SK-N-DZ (cell line): ENCODE measurements at places on chromosomes 11 and 22.

GRCh38 chr11:85843929-85844328, 11.3 kb upstream of the CCDC83 start:
- DNase-seq = no peak

DNA sequence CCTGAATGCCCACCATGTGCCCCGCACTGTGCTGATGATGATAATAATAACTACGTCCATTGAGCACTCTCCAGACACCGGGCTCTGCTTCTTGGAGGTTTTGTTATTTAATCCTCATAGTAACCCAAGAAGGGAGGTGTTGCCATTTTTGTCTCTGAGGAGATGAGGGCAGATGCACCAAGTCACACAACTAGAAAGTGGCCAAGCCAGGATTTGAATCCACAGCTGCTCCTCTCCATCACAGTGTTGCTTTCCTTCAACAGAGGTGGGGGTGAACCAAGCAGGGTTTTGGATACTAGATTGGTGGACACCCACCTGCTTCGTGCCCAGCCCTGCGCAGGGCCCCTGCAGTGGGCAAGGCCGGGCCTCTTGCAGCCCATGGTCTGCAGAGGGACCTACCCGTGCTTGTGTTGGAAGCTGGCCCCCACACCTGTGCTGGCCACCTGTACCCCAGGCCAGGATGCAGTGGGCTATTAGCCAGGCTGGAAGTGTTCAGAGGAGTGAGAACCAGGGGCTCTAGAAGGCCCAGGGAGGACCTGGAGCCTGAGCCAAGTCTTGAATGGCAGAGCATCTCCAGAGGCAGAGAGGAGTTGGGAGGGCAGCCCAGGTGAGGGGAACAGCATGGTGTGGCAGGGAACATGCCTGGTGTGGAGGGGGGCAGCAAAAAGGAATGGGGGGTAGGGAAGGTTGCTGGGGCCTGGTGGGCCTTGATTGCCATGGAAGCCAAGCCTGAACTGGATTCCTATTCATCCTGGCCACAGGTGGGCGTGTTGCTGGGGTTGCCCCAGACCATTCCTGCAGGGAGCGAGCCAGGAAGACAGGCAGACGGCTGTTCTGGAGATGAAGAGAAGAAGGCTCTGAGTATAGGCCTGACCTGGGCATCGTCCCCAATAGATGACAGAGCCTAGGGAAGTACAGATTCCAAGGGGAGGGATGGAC, 2.7 kb upstream of the DPP3 start:
- no peak for DNase-seq

GRCh38 chr11:65468874-65469333, 29.9 kb upstream of the MALAT1 start:
- no peak for DNase-seq

GRCh38 chr11:10990160-10990559, 132.3 kb upstream of the ZBED5 start:
- DNase-seq = no peak

GRCh38 chr22:44818727-44819126, 66.4 kb downstream of the ARHGAP8 start:
- DNase-seq = no peak

DNA sequence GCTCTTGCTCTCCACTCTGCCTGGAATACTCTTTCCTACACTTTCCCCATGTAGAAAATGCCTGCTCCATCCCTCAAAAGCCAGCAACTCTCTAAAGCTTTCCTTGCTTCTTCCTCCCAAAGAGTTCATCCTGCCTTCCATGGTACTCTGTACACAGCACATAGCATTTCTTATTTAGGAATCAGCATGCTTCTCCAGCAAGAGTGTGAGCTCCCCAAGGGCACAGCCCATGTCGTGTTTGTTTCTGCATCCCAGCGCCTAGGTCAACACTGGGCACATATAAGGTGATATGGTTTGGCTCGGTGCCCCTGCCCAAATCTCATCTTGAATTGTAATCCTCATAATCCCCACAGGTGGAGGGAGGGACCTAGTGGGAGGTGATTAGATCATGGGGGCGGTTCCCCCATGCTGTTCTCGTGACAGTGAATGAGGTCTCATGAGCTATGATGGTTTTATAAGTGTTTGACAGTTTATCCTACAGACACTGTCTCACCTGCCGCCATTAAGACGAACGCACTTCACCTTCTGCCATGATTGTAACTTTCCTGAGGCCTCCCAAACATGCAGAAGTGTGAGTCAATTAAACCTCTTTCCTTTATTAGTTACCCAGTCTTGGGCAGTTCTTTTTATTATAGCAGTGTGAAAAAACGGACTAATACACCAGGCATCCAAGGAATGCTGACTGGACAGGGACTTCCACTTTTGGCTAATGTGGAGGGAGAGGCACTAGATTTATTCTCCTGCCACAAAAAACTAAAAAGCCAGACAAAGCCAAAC, 8.2 kb downstream of the VPS37C start:
- no peak for DNase-seq

GRCh38 chr22:47793304-47794101, 1031.1 kb downstream of the TBC1D22A start:
- DNase-seq = no peak

DNA sequence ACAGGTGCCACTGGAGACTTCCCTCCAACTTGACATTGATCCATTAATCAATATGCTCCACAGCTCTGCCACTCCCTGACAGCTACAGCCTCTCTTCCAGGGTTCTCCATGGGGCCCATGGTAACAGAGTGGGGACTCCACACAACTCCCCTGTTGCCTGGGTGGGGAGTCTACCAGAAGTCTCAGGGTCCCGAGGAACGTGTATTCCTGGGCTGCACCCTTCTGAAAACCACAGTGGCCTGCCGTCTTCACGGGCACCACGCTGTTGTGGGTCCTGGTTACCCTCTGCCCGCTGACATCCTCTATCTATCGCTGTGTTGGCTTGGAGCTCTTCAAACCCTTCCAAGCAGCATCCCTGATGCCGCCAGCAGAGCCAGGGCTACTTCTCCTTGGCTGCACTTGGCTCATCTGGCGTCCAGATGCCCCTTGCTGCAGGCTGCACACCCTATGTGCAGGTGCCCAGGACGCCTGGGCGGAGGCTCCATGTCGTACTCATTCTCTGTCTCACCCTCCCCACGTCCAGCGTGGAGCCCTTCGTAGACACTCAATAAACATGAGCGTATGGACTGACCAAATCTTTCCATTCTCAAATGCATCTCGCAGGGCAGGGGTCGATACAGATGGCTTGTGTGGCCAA, 1341.8 kb downstream of the TBC1D22A start:
- DNase-seq = no peak

DNA sequence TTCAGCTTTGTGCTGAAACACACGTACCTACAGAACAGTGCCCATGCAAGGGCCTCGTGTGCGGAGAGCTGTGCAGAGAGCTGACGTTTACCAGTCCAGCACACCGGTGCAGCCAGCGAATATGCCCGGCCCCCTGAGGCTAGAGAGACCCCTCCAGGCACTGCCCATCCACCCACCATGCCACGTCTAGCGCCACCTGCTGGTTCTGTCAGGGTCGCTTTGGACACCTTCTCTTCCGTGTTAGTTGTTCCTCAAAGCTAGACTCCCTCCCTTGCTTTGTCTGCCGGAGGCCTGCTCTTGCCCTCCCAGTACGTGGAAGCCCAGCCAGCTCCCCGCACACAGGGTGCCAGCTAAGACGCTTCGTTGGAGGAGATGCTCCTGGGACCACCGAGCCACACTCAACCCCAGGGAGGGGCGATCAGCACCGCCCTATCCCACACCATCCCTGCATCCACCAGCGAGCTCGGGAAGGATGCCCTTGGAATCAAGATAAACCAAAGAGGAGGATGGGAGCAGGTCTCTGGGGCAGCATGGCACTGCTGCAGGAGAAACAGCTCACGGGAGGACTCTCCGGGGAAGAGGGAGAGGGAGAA, 43.4 kb downstream of the CPT1A start:
- peak; percentile 38 for DNase-seq

- DNase-seq = no peak
Measured at GRCh38 chr11:2882396-2883110, 3.0 kb downstream of the CDKN1C start.

DNA sequence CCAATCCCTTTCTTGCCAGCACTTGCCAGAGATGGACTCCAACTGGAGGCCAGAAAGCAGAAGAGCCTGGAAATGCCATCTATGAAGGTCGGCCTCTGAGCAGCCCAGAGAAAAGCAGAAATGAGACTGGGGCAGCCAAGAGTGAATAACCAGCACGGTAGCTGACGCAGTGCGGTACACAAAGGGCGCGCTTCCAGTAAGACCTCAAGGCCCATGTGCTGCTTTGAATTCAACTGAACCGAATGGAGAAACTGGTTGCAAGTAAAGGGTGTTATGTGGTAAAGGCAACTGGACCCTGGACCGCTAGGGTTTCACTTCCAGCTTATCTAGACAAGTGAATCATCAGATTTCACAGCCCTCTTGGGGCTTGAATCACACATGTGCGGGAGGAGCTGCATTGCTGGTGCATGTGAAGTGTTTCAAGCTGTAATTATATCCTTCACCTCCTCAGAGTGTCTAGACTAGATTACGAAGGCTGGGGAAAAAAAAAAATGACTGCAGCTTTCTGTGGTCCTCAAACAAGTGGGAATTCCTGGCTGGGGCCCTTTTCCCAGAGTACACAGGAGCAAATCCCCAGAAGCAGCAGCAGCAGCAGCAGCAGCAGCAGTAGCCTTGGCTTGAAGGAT, 128.9 kb downstream of the CCDC34 start:
- DNase-seq = peak; percentile 51

- no peak for DNase-seq
Measured at GRCh38 chr22:36611241-36611976, 82.4 kb upstream of the EIF3D start.

GRCh38 chr11:116424615-116425261, 348.0 kb downstream of the BUD13 start:
- DNase-seq = no peak

GRCh38 chr11:79113054-79113690, 327.7 kb downstream of the TENM4 start:
- no peak for DNase-seq

- DNase-seq = no peak
Measured at GRCh38 chr11:134024420-134025081, 44.3 kb upstream of the JAM3 start.

GRCh38 chr11:104098132-104098531, 61.7 kb downstream of the DDI1 start:
- no peak for DNase-seq

DNA sequence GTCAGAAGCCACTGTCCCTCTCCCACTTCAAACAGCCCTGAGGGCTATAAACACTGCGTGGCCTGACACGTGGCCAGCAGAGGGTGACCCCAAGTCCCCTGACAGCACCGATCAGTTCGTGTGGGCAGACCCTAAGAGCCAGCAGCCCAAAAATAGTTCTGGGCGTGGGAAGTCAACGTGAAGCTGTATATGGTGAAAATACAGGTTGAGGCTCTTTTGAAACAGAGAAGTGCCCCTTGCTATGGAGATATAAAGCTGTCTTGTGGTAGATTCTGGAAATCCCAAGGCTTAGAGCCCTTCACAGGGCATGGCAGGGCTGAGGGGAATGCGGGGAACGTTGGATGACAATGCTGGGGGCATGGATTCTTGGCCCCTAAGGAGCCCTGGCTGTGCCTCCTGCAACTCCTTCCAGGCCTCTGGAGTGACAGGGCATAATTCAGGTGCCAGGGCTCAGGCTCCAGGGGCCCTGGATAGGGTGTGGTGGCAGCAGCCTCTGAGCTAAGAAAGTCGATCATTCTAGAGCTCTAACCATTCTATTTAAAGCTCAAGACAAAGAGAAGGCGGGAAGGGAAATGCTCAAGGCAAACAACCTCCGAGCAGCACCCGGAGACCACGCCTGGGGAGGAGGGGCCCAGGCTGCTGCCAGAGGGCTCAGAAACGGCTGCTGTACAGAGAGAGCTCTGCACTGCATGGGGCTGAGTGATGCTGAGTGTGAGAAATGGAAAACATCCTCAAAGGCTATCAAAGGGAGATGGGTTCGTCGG, 60.4 kb upstream of the CD5 start:
- peak; percentile 21 for DNase-seq

GRCh38 chr11:117835576-117835975, 11.0 kb upstream of the FXYD2 start:
- no peak for DNase-seq

GRCh38 chr22:19862619-19863246, 8.1 kb upstream of the GNB1L start:
- no peak for DNase-seq

- peak; percentile 73 for DNase-seq
Measured at GRCh38 chr11:94602430-94603372, 35.5 kb downstream of the PIWIL4 start.

- no peak for DNase-seq
Measured at GRCh38 chr11:75900848-75901247, 85.8 kb downstream of the UVRAG start.

DNA sequence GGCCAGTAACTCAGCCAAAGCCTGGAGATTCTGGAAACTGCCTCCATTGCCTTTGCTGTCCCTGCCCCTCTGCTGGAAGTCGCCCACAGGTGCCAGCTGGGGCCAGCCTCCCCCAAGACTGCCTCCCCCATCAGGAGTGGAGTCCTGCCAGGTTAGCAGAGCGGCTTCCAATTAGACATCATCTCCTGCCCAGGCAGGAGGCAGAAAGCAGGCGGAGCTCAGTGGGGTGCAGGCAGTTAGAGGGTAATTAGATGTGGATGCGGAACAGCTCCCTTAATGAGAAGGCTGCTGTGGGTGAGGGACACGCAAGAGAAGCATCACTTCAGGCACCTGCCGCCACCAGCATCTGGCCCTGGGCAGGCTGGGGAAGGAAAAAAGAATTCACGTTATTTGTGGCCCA, 90.9 kb upstream of the TP53I11 start:
- DNase-seq = no peak

GRCh38 chr22:19903031-19903430, 38.5 kb upstream of the COMT start:
- DNase-seq = no peak

DNA sequence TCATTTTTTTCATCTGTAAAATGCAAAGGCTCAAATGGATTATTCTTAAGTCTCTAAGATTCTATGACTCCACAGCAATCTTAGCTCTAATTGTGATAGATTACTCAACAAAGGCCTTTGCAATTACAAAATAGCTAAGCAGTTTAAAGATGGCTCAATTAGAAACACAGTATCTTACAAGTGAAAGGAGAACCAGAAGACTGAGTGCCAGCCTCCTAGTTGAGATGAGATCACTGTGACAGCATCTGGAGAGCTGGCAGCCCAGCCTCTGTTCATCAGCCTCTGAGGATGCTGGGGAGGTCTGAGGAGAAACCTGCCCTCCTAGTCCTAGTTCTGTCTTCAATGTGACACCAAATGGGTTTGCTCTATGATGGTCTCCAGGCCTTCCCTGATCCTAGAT, 158.4 kb upstream of the NARS2 start:
- no peak for DNase-seq
